ENCODE measurements at places on chromosomes 3 and 15.

GRCh38 chr15:52689562-52689961, 10.4 kb upstream of the ATOSA start:
- DNase-seq = no peak

GRCh38 chr3:186442162-186442561, 80.1 kb upstream of the DGKG start:
- DNase-seq = no peak

- peak; percentile 39 for DNase-seq
Observed at GRCh38 chr3:141737093-141737492, 1.0 kb upstream of the RNF7 start.

- no peak for DNase-seq
Observed at GRCh38 chr3:155243512-155243921, 50.0 kb downstream of the STRIT1 start.

DNA sequence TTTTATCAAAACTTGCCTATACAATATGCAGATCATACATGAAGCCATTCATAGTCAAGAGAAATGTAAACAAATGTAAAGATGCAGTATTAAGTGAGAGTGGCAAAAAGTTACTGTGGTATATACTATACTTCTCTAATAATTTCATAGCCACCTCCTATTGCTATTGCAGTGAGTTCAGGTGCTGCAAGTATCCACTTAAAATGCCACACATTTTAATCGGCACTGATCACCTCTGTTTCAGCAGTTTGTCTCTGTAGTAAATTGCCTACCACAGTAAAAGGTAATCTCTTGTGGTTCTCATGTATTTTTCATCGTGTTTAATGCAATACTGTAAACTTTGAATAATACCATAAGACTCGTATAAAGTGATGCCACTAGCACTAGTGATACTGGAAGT, 20.4 kb upstream of the FAH start:
- no peak for DNase-seq

DNA sequence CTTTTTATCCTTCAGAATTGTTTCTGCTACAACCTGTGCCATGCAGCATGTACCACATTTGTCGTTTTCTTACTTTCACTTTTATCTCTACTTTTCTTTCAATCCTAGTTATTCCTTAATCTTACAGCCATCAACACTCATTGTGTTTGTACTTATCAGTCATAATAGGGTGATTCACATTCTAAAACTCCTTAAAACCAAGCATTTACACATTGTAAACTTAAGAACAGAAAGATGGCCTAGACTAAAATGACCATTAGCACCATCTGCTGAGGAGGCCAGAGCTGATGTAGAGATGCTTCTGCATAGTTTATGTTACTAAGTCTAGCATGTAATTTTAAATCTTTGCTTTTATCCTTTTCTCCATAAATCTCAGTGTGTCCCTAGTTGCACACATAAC, 25.5 kb downstream of the EIF2AK4 start:
- DNase-seq = no peak

- no peak for DNase-seq
Observed at GRCh38 chr3:107496855-107497254, 25.9 kb upstream of the BBX start.

DNA sequence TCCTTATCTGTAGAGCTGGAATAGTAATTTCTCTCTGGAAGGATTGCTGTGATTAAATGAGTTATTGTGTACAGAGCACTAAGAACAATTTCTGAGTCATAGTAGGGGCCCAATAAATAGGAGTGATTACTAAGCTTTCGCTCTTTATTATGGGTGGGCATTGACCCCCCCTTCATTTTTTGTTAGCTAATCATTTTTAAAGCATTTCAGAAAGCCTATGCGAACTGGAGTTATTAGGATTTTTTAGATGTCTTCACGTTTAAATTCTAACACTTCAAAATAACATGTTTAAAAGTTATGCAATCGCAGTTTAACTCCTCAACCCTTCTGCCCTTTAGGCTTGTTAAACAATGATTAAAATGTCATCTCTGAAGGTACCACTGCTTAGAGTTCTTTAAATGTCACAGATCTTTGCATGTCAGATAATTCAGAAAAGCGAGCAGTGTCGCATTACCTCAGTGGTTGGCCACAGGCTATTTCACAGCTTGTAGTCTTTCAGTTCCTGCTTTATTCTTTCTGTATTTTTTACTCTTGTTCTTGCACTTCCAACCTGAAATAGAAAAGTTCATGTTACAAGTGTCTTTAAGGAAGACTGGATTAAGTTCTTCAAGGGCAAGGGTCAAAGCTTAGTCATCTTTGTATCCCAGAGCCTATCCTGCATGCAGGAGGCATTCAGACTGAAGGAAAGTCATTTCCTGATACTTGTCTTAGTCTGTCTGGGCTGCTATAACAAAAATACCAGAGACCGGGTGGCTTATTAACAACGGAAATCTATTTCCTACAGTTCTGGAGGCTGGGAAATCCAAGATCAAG, 102.9 kb downstream of the FNDC3B start:
- DNase-seq = peak; percentile 77

DNA sequence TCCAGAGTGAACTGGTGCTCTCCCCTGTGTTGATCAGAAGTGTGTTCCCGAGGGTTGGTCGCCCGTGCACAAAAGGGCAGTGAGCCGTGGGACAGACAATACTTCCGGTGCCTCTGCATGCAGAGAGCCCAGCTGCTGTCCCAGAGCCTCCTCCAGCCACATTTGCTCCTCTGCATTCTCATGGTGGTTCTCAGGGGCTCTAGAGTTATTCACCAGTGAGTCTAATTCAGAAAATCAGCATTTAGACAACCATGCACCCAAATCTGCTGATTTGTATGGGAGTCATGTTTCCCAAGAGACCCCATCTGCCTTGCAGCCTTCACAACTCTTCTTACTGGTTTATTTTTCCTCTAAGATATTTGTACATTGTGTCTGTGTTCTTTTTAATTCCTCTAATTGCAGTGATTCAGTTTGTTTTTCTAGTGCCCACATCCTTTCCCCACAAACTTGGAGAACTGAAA, 107.0 kb upstream of the SPRED1 start:
- no peak for DNase-seq

GRCh38 chr15:35458176-35458856, 87.6 kb downstream of the DPH6 start:
- DNase-seq = no peak
